ENCODE measurements at places on chromosomes 1 and 21.

DNA sequence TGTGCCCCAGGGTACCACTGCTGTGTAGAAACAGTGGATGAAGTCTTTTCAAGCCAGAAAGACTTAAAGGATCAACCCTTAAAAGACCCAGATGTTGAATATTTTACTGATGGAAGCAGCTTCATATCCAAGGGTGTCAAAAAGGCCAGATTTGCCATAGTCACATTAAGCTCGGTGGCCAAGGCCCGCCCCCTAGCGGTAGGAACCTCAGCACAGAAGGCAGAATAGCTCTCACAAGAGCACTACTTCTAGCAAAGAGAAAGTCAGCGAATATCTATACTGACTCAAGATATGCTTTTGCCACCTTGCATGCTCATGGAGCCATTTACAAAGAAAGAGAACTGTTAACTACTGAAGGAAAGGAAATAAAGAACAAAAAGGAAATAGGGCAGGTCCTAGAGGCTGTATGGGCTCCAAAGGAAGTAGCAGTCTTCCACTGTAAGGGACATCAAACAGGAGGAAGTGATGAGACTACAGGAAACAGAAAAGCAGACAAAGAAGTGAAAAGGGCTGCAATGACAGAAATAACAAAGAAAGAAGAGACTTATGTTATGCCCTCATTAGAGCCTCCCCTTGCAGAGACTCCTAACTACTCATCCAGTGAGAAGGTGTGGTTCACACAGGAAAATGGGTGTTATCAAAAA lies 90.5 kb downstream of the LIPI start:
- no peak for DNase-seq

DNA sequence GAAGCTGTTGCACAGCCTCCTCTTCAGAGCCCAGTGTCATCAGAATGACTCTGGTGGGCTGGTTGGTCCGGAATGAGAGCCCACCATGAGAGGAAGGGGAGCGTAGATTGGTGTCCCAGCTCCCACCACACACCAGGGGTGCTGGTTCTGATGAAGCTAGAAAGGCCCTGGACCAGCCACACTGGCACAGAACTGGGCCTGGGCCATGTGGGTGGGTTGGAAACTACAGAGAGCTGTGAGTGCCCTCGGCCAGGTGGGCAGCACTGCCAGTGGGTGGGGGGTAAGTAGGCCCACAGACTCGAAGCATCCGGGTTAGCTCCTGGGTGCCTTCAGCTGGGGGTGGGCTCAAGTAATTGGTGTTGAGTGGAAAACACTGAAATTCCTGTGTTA lies 11.6 kb upstream of the TFF1 start:
- no peak for DNase-seq

DNA sequence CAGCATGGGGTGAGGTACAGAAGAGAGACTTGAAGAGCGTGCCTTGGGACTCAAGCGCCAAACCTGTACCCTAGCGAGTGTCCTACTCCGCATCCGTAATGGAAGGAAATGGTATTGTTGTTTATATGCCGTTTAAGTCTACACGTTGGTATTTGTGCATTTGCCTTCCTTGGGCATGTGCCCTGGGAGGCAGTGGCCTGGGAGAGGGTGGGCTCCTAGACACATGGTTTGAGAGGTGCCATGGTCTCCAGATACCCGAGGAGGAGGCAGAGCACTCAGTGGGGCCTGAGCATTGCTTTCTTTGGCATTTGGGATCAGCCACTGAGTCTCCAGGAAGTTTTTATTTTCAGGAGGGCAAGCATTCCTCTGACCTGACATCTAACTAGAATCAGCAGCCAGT lies 6.5 kb downstream of the ZNF672 start:
- DNase-seq, result no peak

DNA sequence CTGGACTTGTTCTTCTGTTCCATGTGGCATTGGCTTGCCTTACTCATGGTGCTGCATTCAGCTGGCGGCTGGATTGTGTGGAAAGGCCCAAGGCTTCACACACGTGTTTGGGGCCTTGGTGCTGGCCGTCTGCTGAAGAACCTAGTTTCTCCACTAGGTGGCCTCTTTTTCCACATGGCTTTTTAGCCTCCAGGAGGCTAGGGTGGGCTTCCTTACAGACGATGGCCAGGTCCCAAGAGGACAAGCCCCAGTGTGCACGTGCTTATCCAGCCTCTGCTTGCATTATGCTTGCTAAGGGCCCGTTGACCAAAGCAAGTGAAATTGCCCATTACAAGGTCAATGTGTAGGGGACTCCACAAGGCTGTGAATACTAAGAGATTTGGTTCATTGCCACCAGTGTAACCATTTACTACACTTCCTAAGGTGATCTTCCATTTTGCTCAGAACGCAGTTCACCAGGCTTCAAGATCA lies 47.5 kb upstream of the FOXO6 start:
- DNase-seq, result peak; percentile 27

DNA sequence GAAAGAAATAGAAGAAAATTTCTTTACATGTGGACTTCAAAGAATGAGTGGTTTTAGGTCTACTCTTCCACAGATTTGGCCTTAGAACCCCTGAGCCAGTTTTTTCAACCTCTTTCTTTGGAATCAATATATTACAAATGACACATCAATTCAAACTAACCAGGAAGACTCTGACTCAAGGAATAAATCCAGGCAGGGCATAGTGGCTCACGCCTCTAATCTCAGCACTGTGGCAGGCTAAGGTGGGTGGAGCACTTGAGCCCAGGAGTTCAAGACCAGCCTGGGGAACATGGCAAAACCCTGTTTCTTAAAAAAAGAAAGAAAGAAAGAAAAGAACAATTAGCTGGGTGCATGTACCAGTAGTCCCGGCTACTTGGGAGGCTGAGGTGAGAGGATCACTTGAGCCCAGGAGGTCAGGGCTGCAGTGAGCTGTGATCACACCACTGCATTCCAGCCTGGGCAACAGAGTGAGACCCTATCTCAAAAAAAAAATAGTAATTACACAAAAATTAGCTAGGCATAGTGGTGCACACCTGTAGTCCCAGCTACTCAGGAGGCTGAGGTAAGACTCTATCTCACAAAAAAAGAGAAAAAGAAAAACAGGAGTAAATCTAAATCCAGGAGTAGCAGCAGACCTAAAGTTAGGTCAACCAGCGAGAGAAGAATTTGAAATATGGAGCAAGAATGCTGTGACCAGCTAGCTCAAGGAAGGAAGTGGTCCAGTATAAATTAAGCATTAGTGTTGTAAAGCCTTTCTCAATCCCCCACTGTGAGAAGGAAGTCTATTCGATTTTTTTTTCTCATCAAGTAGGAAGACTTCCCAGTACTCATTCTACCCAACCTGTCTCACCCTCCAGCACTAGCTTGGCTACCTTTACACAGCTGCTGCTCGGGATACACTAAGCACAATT lies 1.9 kb downstream of the SORT1 start:
- DNase-seq, result peak; percentile 35

Data from AG08396 (cell line).